LoVo (cell line): ENCODE measurements at places on chromosomes 7 and 10.

DNA sequence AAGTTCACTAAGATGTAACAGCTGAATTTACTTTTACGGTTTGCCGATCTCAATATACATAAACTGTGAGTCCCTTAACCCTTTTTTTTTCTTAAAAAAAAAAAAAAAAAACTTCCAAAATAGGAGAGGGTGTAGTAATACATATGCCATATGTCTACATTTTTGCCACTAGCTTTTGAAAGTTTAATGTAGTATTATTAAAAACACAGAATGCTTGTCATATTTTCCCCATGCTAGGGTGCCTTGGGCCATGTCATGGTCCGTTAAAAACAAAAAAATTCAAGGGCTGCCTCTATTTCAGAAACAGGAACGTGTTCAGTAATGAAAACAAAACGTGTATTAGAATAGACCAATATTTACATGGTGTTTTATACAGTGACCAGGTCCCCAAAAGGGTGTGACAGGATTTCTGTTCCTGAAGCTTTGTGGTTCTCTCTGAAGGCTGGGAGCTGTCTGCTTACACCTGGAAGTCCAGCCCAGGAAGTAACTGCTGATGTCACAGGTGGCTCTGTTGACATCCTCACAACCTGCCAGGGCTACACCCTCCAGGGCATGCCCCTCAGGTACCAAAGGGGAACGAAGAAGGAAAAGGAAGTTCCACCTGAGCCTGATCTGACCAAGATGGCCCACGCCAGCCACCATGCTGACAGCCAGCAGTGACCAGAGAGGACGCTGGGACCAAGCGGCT is 79.0 kb downstream of the COBL start:
- no peak for DNase-seq

DNA sequence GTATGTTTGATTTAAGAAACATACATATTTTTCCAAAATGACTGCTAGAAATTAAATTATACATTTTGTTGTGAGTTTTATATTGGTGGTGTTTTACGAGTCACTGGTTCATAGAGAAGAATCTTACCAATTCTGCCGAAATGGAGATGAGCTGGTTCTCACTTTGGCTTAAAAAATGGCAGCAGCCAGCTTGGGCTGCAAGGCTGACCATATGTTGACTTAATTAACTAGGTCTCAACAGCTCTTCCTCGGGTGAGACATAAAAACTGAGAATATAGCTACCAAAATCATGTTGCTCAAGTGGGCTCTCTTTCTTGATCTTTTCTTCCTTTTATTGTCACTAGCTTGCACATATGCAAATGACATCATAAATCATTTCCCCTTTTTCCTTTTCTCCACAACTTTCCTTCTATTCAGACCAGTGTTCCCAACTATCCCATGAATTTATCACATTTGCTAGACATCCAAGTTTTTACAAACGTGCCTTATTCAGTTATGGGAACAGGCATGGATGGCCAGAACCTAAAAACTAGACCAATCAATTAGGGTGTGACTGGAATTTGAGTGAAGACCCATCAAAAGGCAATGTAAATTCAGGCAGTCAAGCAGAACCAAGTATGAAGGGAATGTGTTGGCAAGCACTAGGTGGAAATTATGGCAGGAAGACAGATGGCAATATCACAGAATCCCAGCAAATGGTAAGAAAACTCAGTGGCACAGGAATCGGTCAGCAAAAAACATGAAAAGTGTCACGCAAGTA is 6.4 kb upstream of the TSPAN12 start:
- no peak for DNase-seq

- peak; percentile 52 for DNase-seq
Observed at GRCh38 chr10:49844775-49845595, 82.9 kb upstream of the OGDHL start.

DNA sequence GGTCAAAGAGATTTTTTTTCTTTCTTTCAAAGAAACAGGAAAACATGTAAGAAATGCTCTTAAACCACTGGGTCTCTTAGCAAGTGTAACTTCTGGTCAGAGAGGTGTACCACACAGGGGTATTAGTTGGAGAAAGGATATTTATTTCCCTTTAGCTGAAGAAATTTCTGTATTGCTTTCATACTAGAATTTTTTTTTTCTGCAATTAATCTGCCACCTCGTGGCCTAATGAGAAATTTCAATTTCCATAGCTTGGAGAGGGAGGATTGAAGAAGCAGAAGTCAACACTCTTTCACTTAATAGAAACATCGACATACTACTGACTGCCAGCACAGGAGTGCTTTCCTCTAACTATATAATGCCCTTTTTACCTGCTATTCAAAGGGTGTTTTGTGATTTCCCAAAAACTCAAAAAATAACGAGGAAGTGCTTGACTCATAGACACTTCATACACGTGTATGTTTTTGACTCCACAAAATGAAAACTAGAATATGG is 177.6 kb upstream of the NAMPT start:
- peak; percentile 45 for DNase-seq

DNA sequence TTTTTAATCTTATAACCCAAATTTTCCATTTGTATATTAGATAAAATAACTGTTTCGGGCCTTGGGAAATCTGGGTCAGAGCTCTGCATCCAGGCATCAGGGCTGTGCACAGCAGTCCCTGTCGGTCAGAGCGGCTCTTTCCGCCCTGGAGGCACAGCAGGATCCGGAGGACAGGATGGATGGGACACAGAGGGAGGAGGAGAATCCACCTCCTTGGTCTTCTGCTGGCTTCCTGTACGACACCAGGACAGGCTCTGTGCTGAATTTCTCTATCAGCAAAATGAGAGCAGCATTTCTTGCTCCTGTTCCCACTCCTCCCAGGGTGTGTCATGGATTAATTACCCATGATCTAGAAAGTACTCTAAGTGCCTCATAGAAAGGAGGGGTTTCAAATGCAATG is 254.9 kb downstream of the SKAP2 start:
- no peak for DNase-seq
